Right lobe of liver (tissue), 6 donors: ENCODE measurements at places on chromosomes 6 and 20. TPM values are rescaled to one million over a fixed set of nuclear protein-coding genes. Genes with fewer than 3 reads are reported as not detected.

Gene CGA
- not detected for total RNA-seq

DNA sequence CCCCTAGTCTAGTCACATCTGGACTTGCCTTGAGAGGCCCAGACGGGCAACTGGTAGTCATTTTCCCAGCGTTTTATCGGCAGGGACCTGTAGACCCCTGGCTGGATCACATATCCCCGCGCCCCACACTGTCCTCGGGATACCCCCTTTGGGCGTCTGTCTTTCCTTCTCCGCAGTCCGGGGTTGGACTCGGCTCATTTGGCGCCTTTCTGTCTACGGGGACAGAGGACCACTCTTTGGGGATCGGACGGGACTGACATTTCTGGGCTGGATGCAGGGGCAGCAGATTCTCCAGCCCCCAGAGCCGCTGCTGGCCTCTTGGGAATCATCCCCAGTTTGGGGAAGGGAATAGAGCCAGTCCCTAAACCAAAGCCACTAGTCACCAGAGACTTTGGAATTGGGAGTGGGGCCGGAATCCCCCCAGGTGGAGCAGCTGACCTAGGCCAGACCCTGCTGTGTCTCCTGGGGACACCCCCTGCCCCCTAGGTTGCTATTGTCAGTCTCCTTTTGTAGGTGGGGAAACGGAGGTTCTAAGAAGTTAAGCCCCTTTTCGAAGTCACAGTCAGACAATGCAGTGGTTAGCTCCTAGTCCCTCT lies 734 bp downstream of the FAM110A start:
- no peak for DNase-seq

Gene KIF13A
- 19.0 TPM for total RNA-seq

DNA sequence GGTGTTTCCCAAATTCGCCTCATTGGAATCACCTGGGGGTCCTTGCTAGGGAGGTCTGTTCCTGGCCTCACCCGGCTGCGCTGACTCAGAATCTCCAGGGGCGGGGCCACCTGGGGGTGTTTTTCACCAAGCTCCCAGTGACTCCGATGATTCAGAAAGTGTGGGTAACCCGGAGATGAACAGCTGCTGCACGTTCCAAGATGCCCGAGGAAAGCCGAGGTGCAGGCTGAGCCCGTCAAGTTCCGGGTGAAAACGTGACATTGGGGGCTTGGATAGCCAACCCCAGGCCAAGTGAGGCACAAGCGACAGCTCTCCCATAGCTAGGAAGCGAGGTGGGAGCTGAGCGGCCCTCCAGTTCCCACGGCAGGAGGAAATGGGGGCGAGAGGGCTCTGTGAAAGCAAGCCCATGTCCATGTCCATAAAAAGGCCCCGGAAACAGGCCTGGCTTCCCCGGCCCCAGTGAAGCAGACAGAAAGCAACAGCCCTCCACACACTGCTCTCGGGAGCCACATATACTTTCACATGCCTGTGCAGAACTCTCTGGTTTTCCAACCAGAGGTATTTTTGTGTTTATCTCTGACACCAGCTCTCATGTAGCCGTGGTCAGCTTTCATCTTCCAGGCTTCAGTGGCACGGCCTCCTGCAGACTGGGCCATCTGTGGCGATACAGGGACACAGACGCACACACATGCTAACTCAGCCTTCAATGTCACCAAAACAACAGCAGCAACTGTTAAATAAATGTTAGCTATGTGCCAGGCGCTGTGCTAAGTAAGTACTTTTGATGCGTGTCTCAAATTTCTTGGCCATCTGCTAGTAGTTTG lies 90.7 kb upstream of the CCDC28A start:
- DNase-seq = no peak

DNA sequence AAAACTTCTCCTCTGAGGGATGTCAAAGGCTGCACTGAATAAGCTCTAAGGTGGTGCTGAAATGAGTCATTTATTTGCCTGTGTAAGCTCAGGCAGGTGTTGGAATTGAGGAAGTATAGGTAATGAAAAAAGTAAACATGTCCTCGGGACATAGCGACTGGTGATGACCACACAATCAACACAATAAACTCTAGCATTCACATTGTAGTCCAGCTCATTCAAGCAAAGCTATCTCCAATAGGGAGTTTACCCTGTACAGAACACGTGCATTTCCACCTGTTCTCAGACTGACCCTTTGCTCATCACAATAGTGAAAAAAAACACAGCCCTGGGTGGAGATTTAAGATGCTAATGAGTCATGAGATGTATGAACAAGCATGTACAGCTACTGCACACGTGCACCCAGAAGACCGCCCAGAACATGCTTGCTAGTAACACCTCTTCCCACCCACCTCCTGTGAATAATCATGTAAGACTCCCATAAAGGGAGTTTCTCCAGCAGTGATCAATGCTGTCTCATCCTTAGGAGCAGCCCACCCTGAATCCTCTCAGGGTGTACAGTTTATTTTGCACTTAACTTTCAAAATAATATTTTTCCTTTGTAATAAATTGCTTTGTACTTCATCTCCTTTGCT lies 33.0 kb upstream of the POU5F1 start:
- DNase-seq = no peak

Gene ANGPT4
- 0.12 TPM for total RNA-seq

Gene TLDC2
- not detected for total RNA-seq

GRCh38 chr6:144939921-144940320 lies 654.8 kb downstream of the UTRN start:
- no peak for DNase-seq

- DNase-seq = no peak
Observed at GRCh38 chr20:43954704-43955061, 40.0 kb downstream of the TOX2 start.

Gene SLCO4A1
- total RNA-seq = 0.93 TPM

- DNase-seq = no peak
Observed at GRCh38 chr20:52470561-52470960, 279.0 kb upstream of the ZFP64 start.

Gene CDSN
- not detected for total RNA-seq

DNA sequence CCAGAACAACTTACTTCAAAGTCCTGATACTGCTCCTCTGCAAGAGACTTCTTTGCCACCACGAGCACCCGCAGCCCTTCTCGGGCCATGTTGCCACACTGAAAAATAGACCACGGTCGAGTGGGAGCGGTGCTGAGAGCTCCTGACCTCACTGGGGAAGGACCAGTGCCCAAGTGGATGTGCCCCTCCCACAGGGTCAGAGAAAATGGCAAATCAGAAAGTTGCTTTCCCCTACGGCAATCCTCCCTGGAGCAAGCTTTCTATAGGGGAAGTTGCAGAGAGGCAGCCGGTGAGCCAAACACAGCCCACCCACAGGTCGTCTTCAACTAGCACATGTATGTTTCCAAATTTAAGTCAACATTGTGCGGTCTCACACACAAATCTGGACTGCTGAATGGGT lies 85.1 kb upstream of the NFATC2 start:
- DNase-seq = no peak
